ENCODE measurements at places on chromosomes 3 and 15.

DNA sequence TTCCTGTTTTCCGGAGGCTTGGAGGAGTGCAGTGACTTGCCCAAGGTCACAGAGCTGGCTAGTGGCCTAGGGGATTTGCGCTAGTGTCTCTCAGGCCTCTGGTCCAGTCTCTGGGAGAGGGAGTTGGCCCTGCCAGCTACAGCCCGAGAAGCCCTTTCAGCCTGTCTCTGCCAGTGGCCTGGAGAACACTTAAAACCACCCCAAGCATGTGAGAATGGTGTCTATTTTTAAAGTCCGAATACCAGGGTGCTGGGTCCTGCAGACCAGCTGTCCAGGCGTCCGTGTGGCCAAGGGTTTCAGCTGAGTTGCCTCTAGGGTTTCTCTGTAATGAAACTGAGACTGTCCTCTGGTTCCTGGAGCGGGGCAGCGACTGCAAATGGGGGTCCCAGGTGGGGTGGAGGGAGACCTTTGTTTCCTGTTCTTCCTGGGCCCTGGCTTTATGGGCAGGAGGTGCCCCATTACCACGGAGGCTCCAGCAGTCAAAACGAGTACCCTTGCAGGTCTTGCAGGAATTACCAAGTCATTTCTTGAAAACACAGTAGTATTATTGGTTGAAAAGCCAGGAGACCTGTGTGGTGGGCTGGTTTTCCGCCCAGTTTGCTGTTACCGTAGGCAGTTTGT, 2.2 kb downstream of the CAND2 start:
- DNase-seq = no peak

DNA sequence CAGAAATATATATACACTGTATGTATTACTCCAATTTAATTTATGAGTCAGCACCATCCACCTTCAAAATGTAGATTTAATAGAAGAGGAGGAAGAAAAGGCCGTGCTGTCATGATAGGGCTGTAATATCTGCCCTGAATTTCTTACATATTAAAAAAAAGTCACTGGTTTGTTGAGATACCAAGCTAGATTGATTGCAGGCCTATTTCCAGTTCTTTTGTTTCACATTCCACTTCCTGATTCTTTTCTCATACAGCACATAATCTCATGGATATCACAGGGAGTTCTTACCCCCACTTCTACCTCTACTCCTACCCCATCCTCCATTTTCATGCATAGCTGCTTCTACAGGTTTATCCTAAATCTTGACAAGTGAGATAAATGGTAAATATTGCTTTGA, 290.3 kb downstream of the ZBTB20 start:
- no peak for DNase-seq

DNA sequence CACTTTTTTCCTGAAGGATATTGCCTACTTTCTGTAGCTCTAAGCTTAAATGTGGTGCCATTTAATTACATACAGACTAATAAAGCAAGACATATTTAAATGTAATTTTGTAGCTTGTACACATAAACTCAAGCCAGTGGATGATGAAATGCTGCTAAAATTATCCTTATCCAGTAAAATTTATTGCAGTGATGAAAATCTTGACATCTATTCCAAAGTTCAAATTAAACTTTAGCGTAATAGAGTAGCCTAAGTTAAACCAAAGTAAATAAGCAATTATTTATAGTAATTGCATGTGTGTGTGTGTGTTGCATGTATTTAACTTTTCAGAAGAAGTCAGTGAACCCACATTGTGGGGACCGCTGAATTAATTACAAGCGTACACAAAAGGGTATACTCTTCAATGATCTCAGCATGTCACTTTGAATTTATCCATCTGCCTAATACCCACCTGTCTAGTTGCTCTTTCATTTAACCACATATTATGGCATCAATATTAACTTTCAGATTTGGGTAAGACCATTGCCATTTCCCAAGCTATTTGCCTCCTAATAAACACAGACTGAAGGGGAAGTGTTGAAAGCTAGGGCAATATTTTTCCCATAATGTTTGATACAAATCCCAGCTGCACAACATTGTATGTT, 85.0 kb downstream of the MECOM start:
- DNase-seq = no peak

- no peak for DNase-seq
Observed at GRCh38 chr3:60325610-60326170, 925.6 kb downstream of the FHIT start.

- no peak for DNase-seq
Observed at GRCh38 chr3:129809297-129809696, 84.2 kb downstream of the TMCC1 start.

GRCh38 chr3:148230473-148230872, 467.2 kb upstream of the AGTR1 start:
- no peak for DNase-seq

GRCh38 chr15:43868406-43868805, 41.6 kb downstream of the WDR76 start:
- DNase-seq = no peak

DNA sequence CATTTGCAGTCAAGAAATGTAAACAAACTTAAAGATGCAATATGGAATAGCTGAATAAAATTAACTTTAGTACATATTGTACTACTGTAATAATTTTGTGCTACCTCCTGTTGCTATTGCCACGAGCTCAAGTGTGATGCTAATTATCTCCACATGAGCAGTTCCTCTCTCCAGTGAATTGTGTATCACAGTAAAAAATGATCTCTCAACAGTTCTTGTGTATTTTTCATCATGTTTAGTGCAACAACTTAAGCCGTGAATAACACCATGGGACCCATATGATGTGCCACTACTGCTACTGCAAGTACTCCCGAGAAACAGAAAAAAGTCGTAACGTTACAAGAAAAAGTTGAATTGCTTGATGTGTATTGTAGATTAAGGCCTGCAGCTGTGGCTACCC, 12.4 kb downstream of the RIOX2 start:
- DNase-seq = no peak

GRCh38 chr3:138384976-138385375, 36.6 kb downstream of the MRAS start:
- no peak for DNase-seq

DNA sequence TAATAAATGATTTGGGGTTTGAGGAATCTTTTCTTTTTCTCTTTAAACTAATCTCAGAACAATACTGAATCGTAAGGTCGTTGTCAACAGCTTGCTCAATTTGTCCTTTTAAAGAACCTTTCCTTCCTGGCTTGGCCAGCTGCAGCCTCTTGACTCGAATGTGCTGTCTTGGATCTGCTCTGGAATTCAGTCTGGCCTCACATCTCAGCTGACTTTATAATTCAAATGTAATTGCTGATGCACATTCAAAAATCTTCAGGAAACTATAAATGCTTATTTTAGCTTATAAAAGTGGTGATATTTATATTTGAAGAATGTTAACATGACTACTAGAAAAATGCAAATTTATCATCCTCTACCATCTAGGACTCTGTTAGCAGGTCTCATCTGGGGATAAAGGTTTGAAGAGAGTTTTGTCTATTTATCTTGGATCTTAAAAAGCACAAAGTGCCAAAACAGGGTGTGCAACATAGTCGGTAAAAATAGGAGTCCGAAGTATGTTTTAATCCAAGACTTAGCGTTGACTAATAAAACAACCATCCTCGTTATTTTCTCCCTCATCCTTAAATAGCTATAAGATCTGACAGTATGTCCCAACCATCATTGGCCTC, 1035.2 kb downstream of the MCTP2 start:
- no peak for DNase-seq

DNA sequence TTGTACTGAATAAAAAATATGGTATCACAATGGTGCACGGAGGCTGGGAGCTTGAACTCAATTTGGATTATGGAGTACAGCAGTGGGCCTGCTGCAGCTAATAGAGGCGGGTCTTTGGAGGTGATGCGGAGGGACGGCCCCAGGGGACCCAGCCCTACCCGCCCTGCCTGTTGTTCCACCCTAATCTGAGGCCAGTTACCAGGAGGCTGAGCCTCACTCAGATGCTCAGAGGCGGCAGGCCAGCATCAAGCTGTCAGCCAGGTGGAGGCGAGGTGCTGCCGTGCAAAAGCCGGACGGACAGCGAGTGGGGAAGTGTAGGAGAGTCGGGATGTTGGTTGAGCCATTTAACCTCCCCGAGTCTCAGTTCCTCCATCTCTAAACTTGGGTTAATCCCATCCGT, 218.5 kb upstream of the RGMA start:
- DNase-seq = no peak

Data from CD4-positive, alpha-beta T cell (primary cell).